Ecto neural progenitor cell (in vitro differentiated cells): ENCODE measurements at places on chromosomes 3 and 15.
A peak's percentile ranks its signal among the peaks of the same experiment; 100 is the strongest.

DNA sequence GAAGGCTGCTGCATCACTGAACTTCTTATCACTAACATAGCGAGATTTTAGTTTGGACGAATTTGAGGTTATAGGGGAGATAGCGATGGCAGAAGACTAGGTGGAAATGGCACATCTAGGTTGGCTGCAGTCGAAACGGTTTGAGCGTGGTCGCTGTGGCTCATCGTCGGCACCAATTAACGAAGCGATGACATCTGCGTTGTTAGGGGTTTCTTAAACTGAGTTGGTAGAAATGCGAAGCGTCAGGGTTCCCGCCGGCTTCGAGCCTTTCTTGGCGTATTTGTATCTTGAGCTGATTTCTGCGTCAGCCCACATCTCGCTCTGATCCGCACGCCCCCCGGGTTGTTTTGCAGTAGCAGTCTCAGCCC lies 319 bp downstream of the LNP1 start:
- DNase-seq: peak; percentile 72

- DNase-seq: peak; percentile 89
Measured at GRCh38 chr3:126752303-126753190, 48.5 kb downstream of the CHCHD6 start.

- peak; percentile 65 for DNase-seq
Measured at GRCh38 chr3:125129512-125129997, 73.8 kb upstream of the HEG1 start.

DNA sequence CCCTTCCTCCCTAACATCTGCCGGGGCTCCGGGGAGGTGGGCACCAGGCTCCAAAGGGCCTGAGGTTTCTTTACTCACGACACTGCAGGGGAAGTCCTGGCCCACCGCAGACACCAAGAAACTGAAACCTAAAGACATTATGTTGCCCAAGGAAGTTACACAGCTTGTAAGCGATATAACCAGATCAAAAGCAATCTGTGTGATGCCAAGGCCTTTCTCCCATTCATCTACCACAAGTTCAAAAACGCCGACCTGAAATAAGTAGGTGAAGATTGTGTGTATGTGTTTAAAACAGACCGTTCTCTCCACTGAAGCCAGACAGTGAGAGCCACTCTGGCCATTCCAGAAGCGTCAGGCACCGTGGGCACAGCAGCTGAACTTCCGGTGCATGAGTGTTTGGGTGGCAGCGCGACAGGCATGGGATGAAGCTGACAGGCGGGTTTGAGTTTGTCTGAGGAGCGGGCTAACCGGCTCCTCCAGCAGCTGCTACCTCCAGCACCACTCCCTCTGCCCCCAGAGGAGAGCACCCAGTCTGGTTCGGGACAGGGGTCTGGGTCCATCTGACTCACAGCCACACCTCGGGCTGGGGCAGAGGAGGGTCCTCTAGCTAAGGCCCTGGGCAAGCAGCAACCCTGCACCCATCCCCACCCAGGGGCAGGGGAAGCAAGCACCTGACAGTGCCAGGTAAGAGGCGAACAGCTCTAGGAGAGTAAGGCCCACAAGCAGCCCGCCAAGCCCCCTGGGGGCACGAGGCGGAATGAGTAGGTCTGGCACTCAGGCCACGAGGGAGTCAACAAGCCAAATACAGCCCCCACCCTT lies 1.3 kb downstream of the TNK2 start:
- peak; percentile 44 for DNase-seq

DNA sequence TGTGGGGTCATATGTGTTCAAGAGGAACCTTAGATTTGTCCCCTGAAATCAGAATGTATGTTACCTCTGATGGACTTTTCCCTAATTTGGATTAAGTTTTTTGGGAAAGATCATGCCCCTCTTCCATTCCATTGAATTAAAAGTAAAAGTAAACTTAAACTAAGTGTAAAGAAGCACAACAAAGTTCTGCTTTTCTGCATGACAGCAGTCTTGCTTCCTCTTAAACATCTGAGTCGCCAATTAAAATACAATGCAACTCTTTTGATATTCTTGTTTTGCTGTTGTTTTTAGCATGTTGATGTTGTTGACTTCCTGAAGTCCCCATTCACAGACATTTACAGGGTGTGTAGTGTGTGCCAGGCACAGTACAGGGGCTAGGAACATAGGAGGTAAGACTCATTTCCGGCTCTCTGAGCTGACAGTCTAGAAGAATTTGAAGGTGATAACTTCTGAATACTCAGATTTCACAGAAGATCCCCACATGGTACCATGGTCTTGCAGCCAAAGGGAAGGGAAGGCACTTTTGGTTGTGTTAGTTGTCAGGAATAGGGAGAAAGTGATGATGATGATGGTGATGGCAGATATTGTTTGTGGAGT lies 45.0 kb downstream of the USP13 start:
- DNase-seq: no peak

GRCh38 chr15:69979262-69979661 lies 118.5 kb downstream of the TLE3 start:
- no peak for DNase-seq

DNA sequence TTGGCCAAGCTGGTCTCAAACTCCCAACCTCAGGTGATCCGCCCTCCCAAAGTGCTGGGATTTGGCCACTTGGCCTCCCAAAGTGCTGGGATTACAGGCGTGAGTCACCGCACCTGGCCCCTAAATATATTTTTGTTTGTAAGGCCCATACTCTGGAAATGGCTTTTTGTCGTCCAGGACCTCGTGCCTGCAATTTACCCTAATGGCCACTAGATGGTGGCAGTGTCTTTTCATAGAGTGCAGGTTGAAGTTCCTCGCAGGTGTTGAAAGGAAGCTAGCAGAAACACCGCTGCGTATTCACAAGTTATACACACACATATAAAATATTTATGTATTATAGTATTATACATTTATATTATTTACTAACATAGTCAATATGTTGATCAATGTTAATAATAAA lies 97.2 kb downstream of the LRTM1 start:
- no peak for DNase-seq

- no peak for DNase-seq
Measured at GRCh38 chr3:177595530-177596188, 398.4 kb upstream of the TBL1XR1 start.

GRCh38 chr3:195030791-195031321 lies 240.1 kb downstream of the XXYLT1 start:
- no peak for DNase-seq

DNA sequence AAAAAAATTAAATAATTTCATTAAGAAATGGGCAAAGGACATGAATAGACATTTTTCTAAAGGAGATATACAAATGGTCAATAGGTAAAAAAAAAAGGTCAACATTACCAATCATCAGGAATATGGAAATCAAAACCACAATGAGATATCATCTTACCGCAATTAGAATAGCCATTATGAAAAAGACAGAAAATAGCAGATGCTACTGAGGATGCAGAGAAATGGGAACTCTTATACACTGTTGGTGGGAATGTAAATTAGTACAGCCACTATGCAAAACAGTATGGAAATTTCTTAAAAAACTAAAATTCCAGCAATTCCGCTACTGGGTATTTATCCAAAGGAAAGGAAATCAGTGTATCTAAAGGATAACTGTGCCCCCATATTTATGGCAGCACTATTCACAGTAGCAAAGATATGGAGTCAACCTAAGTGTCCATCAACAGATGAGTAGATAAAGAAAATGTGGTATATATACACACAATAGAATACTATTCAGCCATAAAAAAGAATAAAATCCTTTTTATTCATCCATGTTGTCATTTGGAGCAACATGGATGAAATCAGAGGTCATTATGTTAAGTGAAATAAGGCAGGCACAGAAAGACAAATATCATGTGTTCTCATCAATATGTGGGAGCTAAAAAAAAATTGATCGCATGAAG lies 132.4 kb downstream of the RPL22L1 start:
- DNase-seq: no peak

DNA sequence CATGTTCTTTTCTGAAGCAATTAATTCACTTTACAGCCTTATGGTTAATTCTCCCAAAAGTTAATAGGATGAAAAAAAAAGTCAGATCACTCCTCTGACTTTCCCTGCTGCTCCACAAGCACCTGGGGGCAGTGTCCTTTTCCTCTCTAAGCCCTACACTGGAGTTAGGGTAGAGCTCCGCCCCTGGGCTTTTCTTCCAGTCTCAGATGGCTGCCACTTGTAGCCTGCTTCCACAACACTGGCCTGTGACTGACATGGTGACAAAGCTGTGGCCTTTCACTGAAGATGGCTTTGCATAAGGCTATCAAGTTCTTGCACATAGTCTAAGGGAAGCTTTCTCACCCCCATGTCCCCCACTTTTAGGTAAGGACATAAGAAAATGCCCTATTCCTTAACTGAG lies 1.3 kb upstream of the MON1A start:
- peak; percentile 72 for DNase-seq

GRCh38 chr15:77387365-77388105 lies 32.4 kb downstream of the PEAK1 start:
- no peak for DNase-seq

GRCh38 chr3:101848326-101848725 lies 988 bp upstream of the NFKBIZ start:
- DNase-seq: no peak

GRCh38 chr15:83644439-83644838 lies 9.5 kb upstream of the ADAMTSL3 start:
- no peak for DNase-seq

GRCh38 chr3:94548581-94549316 lies 485.9 kb downstream of the NSUN3 start:
- no peak for DNase-seq

DNA sequence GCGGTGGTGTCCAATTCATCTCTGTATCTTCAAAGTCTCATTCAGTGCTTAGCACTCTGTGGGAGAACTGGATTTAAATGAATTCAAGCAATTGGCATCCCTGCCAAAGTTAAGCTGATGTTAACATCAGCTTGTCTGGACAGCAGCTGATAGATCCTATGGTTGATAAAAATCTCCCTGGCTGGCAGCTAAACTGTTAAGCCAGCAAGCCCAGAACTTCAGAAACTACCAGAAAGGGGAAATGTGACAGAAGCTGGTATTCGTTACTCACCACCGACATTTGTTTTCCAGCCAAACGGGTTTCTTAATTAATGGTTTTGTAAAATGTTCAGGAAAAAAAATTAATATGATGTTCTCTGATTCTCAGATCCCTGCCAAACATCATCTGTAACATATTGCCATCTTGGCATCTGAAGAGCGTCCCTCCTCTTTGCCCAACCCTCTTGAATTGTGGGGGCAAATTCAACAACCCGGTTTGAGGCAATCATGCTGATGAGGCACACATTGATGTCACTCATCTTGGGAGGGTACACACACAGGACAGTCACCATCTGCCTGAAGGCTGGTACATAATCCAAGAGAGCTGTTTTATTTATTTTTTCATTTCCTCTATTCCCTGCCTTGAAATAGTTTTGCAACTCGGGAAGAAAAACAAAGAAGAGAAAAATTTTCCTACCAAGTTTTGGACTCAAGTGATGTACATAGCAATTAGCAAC lies 76.3 kb upstream of the ABHD17C start:
- no peak for DNase-seq

DNA sequence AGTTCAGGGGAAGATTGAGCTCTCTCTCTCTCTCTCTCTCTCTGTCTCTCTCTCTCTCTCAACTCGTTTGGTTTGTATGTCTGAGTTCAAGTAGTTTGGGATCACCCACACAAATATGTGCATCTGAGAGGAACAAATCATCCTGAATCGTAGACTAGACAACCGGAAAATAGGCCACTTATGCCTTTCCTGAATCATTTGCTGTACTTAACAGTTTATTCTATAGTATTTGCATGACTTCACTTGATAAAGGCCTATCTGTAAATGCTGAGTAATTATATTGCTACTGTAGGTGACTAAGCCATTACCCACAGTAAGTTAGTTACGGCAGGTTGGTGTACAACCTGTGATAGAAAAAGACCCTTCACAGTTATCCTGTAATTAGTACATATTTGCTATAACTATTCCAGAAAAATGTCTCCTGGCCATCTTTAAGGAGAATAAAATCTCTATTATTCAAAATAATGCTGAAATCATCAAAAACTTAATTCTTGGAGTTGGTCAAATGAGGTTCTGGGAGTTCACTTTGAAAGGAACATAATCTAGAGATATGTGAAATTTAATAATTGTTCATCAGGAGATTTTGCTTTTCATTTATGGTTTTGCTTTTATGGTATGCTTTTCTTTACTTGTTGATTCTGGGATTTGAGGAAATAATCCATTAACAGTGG lies 31.1 kb downstream of the OXSM start:
- DNase-seq: no peak

- DNase-seq: no peak
Measured at GRCh38 chr15:26325495-26325894, 447.4 kb downstream of the GABRB3 start.
